Gastroesophageal sphincter (tissue), 4 donors: ENCODE measurements at places on chromosomes 4 and X.

DNA sequence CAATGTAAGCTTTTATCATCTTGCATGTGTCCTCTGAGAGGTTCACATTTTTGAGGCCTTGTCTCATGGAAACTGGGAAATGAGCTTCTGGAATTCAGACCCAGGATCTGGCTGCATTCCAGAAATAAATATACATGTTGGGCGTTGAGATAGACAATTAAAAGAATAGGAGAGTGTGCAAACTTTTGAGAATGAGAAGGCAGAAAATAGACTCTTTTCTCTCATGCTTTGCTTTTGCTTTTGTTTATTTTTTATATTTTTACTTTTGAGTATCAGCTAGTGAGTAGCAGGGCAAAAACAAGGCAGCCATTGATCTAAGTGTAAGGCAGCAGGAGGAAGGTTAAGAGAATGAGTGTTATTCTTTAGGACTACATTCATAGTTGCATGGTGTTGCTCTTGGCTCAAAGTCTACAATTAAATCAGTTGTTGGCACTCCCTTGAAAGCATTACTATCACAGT lies 12.4 kb downstream of the SHROOM3 start:
- no peak for ATAC-seq

DNA sequence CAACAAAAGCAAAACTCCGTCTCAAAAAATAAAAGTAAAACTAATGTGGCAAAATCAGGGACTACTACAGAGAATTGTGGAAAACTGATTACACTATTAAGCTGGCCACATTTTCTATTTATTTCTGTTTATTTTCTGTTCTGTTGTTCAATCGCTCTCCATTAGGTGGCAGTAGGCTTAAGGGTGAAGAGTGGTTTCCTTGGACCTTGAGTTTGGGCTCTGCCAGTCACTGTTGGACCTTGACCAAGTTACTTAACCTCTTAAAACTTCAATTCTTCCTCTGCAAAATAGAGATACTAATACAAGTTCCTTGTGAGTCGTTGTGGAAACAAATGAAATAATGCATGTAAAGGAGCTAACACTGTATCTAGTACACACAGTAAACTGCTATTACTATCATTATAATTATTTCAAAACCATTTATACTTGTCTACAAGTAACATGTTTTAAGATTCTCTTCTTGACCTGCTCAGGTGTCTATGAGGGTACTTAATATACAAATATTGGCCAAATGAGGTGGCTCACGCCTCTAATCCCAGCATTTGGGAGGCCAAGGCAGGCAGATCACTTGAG lies 15.2 kb downstream of the HSD17B11 start:
- peak; percentile 84 for ATAC-seq

DNA sequence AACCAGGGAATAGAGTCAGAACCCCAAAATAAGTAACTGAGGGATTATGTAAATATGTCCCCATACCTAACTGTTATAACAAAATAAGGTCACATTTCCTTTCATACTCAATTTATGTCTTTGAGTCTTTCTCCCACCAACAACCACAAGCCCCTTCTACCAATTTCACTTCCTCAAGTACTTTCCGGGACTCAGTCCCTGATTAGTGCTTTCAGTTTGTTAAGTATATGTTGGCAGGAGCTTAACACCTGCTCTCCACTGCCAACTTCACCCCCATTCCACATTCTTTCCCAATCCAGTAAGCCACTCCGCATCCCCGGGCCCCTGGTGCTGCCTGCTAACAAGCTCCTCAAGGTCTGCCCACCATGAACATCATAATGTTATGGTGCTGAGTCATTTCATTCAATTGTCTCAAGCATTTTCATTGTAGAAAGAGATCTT lies 71.3 kb upstream of the SPRY1 start:
- ATAC-seq = no peak

DNA sequence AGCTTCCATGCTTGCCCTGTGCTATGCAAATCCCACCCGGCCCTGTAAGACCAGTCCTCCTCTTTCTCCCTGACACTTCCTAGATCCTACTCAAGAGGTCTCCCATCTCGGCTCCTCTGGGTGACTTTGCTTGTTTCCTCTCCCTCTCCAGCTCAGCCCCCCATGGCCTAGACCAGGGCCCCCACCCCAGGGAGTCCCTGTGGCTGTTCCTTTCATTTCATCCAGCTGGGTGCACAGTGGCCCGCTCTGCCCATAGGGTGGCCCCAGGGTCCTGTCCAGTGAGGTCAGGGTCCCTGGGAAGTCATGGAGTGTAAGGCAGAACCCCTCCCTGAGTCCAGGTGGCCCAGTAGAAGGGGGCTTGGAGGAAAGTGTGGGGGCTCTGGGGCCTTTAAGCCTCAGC lies 52.3 kb upstream of the NKX1-1 start:
- ATAC-seq = no peak

GRCh38 chrX:10350981-10351380 lies 194.2 kb downstream of the CLCN4 start:
- ATAC-seq = no peak

DNA sequence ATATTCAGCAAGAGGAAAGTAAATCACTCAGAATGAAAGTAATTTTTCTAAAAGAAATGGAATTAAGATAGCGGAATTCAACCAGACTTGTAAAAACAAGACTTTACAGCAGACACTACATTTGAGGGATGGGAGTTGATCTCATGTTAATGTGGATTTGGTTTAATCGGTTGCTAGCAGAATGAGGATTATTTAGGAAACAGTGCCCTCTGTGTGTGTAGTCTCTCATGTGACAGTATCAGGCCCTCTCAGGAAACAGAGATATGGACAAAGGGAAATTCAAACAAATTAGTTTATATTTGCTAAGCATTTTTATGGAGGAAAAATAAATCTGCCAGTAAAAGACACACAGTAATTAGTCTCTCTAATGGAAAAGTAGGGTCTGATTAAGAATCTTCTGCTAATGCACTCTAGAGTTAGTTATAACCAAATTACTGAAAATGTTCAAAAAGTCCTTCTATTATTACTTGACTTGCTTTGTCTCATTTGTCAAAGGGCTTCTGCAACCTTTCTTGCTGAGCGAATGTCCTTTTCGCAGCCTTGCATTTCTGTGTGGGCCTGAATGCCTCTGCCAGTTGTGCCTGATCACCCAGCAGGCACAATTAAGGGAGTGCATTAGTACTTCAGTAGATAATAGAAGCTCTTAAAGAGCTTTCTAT lies 1282.3 kb upstream of the TENM3 start:
- no peak for ATAC-seq

DNA sequence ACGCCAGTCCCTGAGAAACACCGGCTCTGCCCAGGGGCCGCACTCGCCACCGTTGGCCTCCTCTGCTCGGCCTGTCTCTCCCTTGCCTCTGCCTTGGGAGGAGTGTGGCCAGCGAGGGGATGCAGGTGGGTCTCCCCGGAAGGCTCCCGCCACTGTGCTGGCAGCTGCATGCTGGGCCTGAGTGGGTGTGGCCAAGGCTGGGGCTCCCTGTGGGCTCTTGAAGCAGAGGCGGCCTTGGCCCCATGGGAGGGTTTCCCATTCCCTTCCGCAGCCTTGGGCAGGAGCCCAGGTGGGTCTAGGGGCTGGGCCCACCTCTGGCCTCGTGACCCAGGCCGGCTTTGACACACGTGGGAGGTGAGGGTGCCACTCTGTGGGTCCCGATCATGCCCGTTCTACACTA lies 19.1 kb downstream of the FGFRL1 start:
- ATAC-seq = no peak
